ENCODE measurements at places on chromosomes 3 and 15.

DNA sequence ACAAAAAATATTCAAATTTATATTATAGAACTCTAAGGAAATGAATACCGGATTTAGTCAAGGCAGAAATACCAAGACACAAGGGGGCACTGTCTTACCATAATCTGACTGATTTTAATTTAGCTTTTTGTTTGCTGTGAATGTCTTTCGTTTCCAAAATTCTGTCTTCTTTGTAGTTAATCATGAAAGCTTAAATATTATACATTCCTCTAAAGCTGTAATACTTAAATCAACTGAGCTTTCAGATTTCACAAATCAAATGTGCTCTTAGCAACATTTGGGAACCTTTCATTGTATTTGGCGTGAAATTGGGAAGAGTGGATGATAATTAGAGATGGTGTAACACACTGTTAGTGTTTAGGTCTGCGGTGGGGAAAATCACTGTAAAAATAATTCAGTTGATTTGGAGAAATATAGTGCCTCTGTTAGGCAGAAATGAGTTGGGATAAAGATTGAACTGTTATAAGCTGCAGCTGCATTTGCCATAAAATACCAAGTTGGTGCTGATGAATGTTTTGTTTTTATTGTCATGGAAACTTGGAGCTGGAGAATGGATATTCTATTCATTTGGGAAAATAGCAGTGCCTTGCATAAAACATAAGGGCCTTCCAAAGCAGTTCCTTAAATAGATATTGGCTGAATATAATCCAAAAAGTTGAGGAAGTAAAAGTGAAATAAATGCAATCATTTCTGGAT is 228.2 kb downstream of the TCF12 start:
- peak; percentile 13 for DNase-seq

DNA sequence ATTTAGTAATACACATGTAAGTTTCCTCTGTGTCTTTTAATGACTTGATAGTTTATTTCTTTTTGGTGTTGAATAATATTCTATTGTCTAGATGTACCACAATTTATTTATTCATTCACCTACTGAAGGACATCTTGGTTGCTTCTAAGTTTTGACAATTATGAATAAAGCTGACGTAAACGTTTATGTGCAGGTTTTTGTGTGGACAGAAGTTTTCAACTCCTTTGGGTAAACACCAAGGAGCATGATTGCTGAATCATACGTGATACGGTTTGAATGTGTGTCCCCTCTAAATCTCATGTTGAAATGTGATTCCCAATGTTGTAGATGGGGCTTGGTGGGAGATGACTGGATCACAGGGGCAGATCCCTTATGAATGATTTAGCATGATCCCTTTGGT is 21.5 kb downstream of the SPESP1 start:
- DNase-seq, result no peak

DNA sequence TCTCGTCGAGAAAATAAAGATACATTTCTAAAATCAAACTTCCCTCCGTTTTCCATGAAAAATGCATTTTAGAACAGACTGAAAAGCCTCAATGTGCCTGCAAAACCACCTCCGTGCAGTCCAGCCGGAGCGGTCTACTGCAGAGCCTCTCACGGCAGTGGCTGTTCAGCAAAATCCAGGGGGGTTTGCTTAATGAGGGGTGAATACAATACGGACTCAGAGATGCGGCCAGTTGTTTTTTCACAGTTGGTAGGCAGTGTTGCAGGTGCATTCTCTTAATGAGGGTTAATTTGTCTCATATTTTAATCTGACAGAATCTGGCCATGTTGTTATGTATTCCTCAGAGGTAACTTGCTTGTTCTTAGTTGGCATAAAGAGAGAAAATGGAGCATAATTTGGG is 223.0 kb downstream of the EBLN2 start:
- DNase-seq, result no peak

DNA sequence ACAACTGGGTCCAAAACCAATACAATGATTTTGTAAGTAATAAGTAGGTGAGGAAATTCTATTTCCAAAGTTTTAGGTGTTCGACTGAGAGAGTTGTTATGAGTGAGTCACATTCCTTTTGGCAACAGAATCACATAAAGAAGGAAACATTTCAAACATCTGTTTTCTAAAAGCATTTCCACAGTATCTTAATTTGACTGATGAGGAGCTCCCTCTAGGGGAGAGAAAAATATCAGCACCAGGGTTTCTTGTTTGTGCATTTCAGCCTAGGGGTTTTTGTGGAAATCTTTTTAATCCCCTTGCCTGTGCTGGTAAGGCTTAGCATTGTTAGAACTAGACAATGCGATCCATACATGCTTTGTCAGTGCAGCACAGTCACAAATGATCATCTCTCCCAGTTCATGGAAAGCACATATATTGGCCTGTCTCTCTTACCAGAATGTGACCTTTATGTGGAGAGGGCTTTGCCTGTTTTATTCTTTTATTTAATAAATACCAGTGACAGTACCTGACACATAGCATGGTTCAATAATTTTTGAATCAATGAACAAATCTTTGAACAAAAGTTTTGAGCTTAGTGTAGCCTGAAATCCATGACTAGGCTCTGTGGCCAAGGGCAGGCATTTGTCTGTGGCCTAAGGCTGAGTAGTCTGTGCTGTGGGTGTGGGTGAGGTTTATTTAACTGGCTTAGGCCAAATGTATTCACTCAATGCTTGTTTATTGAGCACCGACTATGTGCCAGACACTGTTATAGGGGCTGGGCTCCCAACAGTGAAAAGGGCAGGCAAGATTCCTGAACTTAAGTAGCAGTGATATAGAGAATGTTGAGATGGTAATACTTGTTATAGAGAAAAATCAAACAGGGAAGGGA is 21.1 kb upstream of the IQCF6 start:
- DNase-seq, result peak; percentile 49

- DNase-seq, result no peak
Measured at GRCh38 chr3:18283680-18284079, 141.5 kb downstream of the SATB1 start.

DNA sequence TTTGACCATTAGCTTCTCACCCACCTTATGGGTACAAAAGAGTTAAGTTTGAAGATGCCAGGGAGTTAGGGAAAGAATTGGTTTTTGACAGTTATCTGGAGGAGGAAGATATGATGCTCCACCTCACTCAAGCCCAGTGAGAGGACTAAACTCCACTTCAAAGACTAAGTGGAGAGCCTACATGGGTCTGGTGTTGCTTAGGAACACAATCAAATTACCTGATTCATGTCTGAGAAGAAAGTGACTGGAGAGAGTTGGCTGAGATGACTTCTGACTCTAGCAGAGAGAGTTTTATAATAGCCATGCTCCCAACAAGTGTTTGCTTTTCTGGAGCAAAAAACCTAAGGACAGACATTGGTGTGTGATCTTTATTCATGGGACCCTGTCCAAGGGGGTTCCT is 43.3 kb downstream of the SUCNR1 start:
- DNase-seq, result no peak

DNA sequence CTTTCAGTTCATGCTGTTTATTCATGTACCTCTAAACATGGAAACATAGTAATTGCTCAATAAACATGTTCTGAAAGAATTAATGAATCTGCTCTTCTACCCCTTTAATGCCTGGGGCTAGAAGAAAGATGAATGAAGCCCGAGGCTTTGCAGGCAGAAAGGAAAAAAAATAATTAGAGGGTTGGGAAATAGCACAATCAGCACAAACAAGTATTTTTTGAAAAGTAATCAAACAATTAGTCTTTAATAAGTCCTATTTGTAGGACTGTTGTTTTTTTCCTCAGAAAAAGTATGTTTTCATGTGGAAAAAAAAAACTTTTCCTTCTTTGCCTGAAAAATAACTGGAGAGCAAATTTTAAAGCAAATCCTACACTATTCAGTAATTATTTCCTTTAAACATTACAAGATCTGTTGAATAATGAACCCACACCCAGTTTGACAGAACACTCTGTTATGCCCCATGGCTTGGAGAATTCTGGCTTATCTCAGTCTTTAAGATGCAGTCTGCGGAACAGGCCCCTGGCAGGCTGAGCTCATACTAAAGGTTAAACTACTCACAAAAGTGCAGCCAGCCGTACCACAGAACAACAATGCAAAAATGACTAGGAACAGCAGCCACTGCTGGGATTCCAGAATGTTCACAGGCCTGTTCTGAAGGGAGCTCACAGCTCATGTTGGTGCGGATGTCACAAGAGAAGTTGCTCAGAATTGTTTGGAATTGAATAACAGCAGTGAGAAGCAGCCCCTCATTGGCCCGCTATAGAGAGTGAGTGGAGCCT is 79.2 kb downstream of the ABI3BP start:
- DNase-seq, result no peak

- DNase-seq, result no peak
Measured at GRCh38 chr3:71641674-71642073, 58.1 kb upstream of the FOXP1 start.

GRCh38 chr15:34943711-34944110 is 25.8 kb downstream of the AQR start:
- DNase-seq, result no peak

DNA sequence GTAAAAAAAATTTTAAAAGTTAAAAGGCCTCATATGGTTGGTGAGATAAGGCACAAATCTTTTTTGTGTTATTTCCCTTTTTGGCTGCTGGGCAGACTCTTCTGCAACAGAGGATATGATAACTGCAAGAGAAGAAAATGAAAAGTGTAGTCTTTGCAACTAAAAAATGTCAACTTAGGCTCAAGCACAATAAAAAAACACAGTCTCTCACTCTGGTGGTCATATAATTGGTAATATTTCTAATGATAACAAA is 15.4 kb downstream of the COMMD2 start:
- no peak for DNase-seq

GRCh38 chr3:168051531-168052471 is 43.9 kb downstream of the GOLIM4 start:
- DNase-seq, result peak; percentile 32

DNA sequence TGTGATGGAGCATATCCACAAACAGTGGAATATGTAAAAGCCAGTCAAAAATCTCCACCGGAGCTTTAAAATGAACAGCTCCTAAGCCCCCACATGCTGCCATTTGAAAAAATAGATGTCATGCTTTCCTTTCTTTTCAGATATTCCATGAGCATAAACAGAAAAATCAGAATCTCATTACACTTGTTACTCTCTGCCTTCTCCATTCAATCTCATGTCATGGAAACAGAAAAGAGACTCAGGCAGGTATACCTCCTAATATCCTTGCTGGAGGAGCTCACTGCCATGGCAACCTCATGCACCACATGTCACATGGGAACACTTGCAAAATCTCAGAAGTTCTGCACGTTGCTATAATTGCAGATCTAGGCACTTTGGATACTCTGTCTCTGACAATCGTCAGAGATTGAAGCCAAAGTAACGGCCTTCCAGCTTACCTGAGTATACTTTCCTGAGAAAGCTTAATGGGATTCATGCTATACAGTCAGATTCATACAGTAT is 317.0 kb upstream of the ADAMTS9 start:
- DNase-seq, result no peak

GRCh38 chr3:123099331-123100192 is 32.7 kb downstream of the PDIA5 start:
- no peak for DNase-seq

- peak; percentile 54 for DNase-seq
Measured at GRCh38 chr15:67109141-67110034, 44.0 kb downstream of the SMAD3 start.

DNA sequence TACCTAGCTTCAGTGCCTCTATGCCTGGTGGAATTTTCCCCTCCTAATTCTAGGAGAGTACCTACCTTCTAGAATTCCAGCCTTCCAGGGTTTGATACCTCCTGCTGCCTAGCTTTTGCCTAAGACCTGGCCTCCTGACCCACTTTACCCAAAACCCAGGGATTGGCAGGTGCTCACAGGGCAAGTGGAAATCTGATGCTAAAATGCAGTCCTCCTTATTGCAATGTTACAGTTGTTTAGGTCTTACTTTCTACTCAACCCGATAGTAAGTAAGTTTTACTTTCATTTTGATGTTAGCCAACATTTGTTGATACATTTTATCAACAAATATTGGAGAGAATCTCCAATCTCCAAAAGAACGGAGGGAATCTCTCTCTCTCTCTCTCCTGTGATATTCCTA is 275.9 kb downstream of the DOCK3 start:
- peak; percentile 12 for DNase-seq

All from GM13977 (cell line).